ENCODE measurements at places on chromosomes 11 and 22. TPM values are rescaled to one million over a fixed set of nuclear protein-coding genes. Genes with fewer than 3 reads are reported as not detected.

Gene UBQLN3
- total RNA-seq = not detected

DNA sequence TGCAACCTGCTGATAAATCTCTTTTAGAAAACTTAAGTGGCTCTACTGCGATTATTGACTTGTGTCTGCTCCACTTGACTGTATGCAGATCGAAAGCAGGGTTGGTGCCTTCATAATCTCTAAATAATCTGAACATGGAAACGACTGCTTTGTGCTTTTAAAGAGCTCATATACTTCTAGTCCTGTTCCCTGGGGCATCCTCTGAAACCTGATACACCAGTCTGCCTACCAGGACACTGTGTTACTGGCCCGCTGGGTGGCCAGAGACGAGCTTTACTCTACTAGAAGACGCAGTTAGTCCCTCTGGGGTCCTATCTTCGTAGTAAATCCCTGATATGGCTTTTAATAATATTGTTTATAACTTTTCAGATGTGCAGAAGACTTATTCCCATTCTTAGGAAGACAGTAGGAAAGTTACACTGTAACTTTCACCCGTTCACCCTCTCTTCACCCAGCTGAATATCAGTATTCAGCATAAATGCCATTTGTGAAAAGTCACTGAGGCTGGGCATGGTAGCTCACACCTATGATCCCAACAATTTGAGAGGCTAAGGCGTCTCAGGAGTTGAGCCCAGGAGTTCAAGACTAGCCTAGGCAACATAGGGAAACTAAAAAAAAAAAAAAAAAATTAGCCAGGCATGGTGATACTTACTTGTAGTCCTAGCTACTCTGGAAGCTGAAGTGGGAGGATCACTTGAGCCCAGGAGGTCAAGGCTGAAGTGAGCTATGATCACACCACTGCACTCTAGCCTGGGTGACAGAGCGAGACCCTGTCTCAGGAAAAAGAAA, 9.0 kb upstream of the HTR3B start:
- no peak for DNase-seq
- H3K36me3 ChIP-seq = no peaks in the 10 kb centered on the region
- no peaks in the 10 kb centered on the region for H3K27me3 ChIP-seq
- peaks cover 2% of the 10 kb centered on the region for H3K4me1 ChIP-seq
- H3K27ac ChIP-seq = no peak overlapping the region

GRCh38 chr11:9005087-9005486, 1.3 kb upstream of the NRIP3 start:
- H3K27ac ChIP-seq = no peak overlapping the region
- peaks cover 71% of the 10 kb centered on the region for H3K27me3 ChIP-seq
- no peaks in the 10 kb centered on the region for H3K36me3 ChIP-seq
- peaks cover 17% of the 10 kb centered on the region for H3K4me1 ChIP-seq

DNA sequence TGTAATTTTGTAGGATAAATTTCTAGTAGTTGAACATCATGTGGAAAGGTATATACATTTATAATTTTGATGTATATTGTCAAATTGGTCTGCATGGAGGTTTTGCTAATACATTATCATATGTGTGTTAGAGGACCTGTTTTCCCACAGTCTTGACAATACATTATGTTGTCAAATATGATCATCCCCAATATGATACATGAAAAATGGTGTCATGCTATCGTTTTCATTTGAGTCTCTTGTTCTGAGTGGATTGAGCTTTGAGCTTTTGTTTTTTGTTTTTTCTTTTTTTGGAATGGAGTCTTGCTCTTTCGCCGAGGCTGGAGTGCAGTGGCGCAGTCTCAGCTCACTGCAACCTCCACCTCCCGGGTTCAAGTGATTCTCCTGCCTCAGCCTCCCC, 14.1 kb upstream of the CNTF start:
- H3K36me3 ChIP-seq = peaks cover 64% of the 10 kb centered on the region
- DNase-seq = no peak
- no peak overlapping the region for H3K27ac ChIP-seq
- no peaks in the 10 kb centered on the region for H3K27me3 ChIP-seq
- H3K4me3 ChIP-seq = no peak overlapping the region

DNA sequence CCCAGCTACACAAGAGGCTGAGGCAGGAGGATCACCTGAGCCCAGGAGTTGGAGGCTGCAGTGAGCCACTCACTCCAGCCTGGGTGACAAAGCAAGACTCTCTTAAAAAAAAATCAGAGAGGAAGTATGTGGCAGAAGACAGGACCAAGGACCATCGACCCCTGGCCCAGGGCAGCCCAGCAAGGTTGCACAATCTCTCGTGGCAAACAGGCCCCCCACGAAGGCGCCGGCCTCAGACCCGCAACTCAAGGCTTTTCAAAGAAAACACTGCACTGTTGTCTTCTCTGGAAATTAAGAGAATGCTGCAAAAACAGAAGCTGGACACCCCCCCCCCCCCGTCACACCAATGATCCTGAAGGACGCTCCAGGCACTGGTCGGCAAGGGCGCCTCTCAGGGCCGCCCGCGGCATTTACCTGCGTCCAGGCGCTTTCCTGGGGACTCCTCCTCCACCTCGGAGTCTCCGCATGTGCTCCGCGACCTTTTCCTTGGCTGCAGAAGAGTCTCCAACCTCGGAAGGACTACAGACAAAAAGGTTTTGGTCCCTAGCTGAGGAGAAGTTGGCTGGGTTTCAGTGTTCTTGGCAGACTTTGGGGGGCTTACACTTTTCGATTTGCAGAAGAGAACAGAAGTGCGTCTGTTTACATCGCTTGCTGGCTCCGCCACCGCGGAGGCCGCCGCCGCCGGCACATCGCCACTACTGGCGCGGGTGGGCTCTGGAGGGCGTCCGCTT, 40.5 kb downstream of the BRD1 start:
- H3K27me3 ChIP-seq = no peaks in the 10 kb centered on the region
- no peak for DNase-seq

- H3K4me1 ChIP-seq = peaks cover 13% of the 10 kb centered on the region
- no peak overlapping the region for H3K4me3 ChIP-seq
- peaks cover 2% of the 10 kb centered on the region for H3K27me3 ChIP-seq
- no peaks in the 10 kb centered on the region for H3K36me3 ChIP-seq
- no peak for DNase-seq
Observed at GRCh38 chr11:119671561-119672015, 57.4 kb downstream of the NECTIN1 start.

DNA sequence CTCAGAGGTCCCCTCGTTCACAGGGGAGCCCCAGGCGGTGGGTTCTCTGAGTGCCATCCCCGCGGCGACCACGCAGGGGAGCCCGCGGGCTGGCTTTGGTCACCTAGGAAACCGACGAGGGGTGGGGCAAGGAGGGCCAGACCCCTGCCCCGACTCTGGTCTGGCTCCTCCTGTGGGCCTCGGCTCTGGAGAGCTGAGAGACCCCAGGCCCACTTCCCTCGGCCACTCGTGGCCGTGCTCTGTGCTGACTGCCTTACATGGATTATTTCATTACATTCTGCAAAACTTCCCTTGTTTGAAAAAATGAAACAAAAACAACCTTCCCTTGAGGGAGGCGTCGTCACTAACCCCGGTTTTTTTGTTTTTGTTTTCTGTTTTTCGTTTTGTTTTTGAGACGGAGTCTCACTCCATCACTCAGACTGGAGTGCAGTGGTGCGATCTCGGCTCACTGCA, 15.1 kb upstream of the CYTH4 start:
- peak; percentile 79 for DNase-seq
- peaks cover 6% of the 10 kb centered on the region for H3K36me3 ChIP-seq
- peaks cover 37% of the 10 kb centered on the region for H3K4me1 ChIP-seq
- peak overlapping the region; percentile 86 for H3K27ac ChIP-seq

- peaks cover 22% of the 10 kb centered on the region for H3K27me3 ChIP-seq
- no peaks in the 10 kb centered on the region for H3K36me3 ChIP-seq
- no peak for DNase-seq
- peaks cover 11% of the 10 kb centered on the region for H3K4me1 ChIP-seq
Observed at GRCh38 chr11:73223998-73224730, 6.1 kb downstream of the P2RY2 start.

DNA sequence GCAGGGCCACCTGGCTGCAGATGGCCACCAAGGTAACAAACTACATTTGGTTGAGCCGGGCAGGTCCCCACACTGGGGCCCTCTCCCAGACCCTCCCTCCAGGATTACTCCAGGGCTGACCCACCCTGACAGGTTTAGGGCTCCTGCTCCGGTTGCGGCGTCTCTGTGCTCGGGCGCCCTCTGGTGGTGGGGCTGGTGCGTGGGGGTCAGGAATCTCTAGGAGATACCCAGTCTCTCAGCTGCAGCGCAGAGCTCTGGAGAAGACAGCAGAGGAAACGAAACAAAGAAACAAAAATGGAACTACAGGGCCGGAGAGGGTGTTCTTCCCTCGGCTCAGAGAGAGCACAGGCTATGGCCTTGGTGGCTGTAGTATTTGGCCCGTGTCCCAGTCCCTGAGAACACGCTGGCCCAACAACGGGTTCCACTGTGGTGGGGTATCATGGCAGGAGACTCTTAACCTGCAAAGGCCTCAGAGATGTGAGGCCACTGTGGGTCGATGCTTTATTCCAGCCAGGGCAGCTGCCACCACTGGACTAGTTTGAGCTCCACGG, 2.4 kb downstream of the C11orf96 start:
- peak overlapping the region; percentile 53 for H3K4me3 ChIP-seq
- H3K36me3 ChIP-seq = peaks cover 5% of the 10 kb centered on the region
- peaks cover 53% of the 10 kb centered on the region for H3K27me3 ChIP-seq
- H3K4me1 ChIP-seq = peaks cover 20% of the 10 kb centered on the region
- DNase-seq = peak; percentile 82

DNA sequence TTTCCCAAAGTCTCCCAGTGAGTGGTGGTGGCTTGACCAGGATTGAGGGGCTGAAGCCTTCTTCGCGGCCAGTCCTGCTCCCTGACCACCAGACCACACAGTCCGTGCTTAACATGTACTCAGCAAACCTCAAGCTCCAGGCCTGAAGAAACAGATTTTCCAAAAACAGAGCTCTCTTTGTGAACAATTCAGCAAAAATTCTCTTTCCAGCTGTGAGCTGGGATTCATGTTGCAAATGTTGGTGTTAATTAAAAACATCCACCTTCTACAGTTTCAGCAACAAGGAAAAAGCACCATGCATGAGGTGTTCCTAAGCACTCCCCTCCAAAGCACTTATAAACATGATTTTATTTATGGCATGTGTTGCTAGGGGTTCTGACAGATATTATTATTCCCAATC, 129.5 kb downstream of the ETS1 start:
- no peak for DNase-seq
- peaks cover 59% of the 10 kb centered on the region for H3K4me1 ChIP-seq
- H3K27ac ChIP-seq = no peak overlapping the region
- H3K27me3 ChIP-seq = no peaks in the 10 kb centered on the region
